ENCODE measurements at places on chromosomes 6 and 20.

DNA sequence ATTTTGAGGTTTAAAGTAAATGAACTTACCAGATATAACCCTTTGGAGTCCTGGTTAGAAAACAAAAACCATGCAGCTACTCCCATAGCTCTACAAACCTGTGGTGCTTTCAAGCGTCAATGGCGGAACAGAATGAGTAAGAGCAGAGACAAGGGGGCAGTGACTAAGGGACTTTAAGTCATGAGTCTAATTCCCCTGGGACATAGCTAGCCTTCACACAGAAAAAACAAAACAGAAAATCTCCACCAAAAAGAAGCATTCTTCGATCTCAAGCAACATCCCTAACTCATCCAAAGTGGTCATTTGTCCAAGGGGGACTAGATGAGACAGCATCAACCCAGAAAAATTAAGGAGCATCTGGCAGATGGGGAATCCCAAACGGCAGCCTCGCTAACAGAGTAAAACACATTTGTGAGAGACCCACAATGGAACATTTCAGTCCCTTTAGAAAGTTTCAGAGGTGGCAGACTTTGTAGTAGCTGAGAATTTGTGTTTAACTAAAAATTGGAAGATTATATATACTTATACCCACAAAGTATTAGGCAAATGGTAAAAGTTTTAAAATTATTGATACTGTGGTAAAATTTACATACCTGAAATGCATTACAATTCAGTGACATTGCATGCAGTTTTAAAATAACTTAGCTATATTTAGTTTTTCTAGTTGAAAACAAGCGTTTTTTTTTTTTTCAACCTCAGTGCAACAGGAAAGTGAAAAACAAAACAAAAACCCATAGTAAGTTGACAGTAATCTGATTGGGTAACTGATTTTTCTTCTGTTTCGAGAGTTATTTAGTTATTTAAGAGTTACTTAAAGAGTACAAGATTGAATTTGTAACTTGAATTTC, 67.5 kb downstream of the KCNQ5 start:
- no peak for DNase-seq

DNA sequence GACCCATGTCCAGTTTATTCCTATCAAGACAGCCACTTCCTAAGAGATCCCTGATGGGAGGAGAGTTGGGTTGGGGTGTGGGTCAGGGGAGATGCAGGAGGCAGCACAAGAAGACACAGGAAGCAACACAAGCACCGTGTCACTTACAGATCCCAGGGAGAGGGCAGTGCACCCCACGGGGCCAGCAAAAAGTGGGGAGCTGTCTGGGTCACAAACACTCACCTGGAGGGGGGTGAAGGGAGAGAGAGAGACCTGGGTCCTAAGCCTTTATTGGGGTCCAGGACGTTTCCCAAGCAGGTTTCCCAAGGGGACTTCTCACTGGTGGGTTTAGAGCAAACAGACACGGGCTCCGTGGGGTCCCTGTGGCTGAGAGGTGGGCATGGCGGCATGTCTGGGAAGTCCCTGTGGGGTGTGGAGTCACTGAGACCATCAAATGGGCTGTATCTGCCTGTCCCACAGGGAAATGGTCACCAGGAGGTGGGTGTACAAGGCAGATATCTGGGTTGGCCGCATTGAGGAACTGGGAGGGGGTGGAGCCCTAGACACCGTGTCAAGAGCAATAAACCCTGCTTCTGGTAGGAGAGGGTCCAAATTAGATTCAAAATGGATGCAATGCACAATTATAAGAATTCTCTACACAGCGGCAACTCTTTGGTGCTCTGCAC, 1.6 kb upstream of the CD93 start:
- DNase-seq: no peak

DNA sequence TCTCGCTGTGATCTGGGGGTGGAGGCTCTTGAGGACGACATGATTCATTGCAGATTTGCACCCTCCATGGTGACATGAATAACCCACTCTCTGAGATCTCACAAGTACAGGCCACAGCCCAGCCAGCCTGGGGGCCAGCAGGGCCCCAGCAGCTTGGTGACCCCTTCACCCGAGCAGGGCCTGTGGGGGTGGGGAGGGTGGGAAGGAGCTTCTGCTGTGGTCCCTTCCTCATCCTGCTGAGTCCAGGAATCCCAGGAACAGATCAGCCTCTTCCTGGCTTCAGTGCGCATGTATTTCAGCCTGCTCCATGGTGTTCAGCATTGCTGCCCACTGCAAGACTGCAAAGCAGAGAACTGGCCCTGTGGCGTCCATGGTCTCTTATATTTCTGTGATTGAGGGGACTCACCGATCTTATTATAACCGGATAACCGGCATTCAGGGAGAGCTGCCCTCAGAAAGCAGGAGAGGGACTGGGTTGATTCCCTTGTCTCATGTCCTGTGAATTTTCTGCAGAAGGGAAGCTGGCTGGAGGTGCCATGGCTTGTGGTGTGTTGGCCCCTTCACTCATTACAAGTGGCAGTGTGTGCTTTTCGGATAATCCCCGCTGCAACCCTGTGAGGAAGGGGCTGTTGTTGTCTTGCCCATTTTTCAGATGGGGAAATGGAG, 118.8 kb upstream of the FRMD1 start:
- no peak for DNase-seq

GRCh38 chr6:83310046-83310445, 116.9 kb downstream of the RWDD2A start:
- DNase-seq: no peak

GRCh38 chr6:106087548-106088325, 1.6 kb downstream of the PRDM1 start:
- DNase-seq: no peak

DNA sequence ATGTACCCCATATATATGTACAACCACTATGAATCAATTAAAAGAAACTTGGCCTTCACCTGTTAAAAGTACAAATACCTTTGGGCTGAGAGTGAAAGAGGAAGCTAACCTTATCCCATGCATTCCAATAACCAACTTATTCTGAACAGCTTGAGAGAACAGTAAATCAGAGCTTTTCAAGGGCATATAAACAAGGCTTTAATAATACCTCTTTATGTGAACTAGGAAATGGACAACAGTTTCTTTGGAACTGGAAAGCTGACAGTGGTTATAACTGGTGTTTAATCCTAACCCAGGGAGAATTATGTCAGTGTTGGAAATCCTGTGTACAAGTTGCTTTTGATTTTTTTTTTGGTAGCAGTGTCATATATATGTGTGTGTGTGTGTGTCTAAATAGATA, 170.5 kb downstream of the TFAP2B start:
- no peak for DNase-seq

GRCh38 chr6:56288347-56288746, 41.0 kb upstream of the COL21A1 start:
- DNase-seq: no peak

GRCh38 chr6:114055349-114055748, 84.4 kb upstream of the HDAC2 start:
- no peak for DNase-seq

GRCh38 chr6:122405417-122405816, 6.0 kb downstream of the HSF2 start:
- no peak for DNase-seq

Measured in anterior cingulate cortex (tissue), 58 donors.